Esophagus squamous epithelium (tissue), 5 donors: ENCODE measurements at places on chromosomes 12 and 14. TPM values are rescaled to one million over a fixed set of nuclear protein-coding genes. Genes with fewer than 3 reads are reported as not detected.

GRCh38 chr12:105067511-105068031 is 16.7 kb downstream of the ALDH1L2 start:
- H3K4me1 ChIP-seq: no peaks in the 10 kb centered on the region
- no peak overlapping the region for H3K27ac ChIP-seq
- H3K4me3 ChIP-seq: no peak overlapping the region
- no peak for DNase-seq
- peaks cover 7% of the 10 kb centered on the region for H3K36me3 ChIP-seq

The HOXC9 gene
- total RNA-seq: 1.5 TPM

The AEBP2 gene
- total RNA-seq: 33.7 TPM

DNA sequence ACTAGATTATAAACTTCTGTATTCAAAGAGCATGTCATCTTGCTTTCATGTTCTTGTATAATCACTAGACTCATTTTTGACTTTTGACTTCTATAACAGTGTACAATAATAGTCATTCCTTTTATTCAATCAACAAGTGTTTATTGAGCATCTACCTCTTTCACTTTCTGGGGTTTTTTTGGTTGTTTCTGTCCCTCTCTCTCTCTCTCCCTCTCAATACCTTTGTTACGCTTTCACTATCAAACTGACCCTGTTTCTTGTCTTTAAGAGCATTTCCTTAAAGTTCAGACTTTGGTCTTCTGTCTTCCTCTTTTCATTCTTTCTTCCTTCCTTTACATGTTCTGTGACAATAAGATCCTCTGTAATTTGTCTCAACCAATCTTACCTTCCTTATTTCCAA is 49.5 kb downstream of the GPR137C start:
- H3K4me3 ChIP-seq: no peak overlapping the region
- H3K27me3 ChIP-seq: no peaks in the 10 kb centered on the region
- H3K36me3 ChIP-seq: no peaks in the 10 kb centered on the region

GRCh38 chr14:85075694-85076476 is 454.1 kb upstream of the FLRT2 start:
- H3K27me3 ChIP-seq: no peaks in the 10 kb centered on the region
- H3K4me1 ChIP-seq: no peaks in the 10 kb centered on the region
- no peak overlapping the region for H3K4me3 ChIP-seq
- DNase-seq: no peak

GRCh38 chr12:91778938-91779400 is 366.7 kb downstream of the BTG1 start:
- no peaks in the 10 kb centered on the region for H3K27me3 ChIP-seq
- no peaks in the 10 kb centered on the region for H3K4me1 ChIP-seq
- H3K27ac ChIP-seq: peak overlapping the region; percentile 60
- DNase-seq: no peak

DNA sequence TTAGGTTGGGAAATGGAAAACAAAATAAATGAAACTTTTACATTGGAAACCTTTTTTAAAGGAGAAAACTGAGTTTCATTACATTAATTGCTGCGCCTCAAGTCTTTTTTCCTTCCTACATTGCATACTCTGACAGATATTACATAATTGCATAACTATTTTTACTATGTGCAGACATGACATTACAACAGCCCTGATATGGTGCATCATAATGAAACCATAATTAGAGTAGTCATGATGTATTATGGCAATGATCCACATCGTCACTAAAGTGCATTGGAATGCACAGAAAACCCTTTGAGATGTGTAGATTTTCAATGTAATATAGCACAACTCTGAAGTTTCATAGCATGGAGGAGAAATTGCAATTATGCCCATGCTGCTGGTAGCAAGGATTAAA is 217.8 kb upstream of the NPAS3 start:
- no peak for DNase-seq
- no peaks in the 10 kb centered on the region for H3K36me3 ChIP-seq
- H3K27me3 ChIP-seq: no peaks in the 10 kb centered on the region
- H3K4me3 ChIP-seq: no peak overlapping the region

GRCh38 chr12:130689408-130690405 is 26.4 kb downstream of the RIMBP2 start:
- H3K4me3 ChIP-seq: no peak overlapping the region
- H3K27me3 ChIP-seq: no peaks in the 10 kb centered on the region
- no peaks in the 10 kb centered on the region for H3K4me1 ChIP-seq
- H3K36me3 ChIP-seq: no peaks in the 10 kb centered on the region

The METTL25 gene
- 10.0 TPM for total RNA-seq

The KLHL33 gene
- not detected for total RNA-seq

- H3K27me3 ChIP-seq: peaks cover 4% of the 10 kb centered on the region
- H3K36me3 ChIP-seq: no peaks in the 10 kb centered on the region
- peaks cover 38% of the 10 kb centered on the region for H3K4me1 ChIP-seq
- peak overlapping the region; percentile 89 for H3K27ac ChIP-seq
- H3K4me3 ChIP-seq: peak overlapping the region; percentile 91
Measured at GRCh38 chr12:101877806-101878242, 444 bp downstream of the DRAM1 start.

DNA sequence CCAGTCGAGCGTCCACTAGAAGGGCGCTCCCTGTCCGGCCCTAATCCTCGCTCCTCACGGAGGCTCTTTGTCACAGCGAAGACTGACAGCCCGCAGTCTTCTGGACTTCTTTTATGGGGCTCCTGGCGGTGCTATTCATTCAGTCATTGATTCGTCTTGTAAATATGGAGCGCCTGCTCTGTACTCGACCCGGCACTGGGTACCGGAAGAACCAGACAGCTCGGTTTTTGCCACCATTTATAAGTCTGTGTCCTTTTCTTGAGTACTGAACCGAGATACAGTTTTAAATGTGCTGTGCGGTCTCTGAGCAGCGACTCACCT is 570 bp downstream of the DMAC2L start:
- H3K27me3 ChIP-seq: no peaks in the 10 kb centered on the region
- peaks cover 15% of the 10 kb centered on the region for H3K4me1 ChIP-seq
- peak overlapping the region; percentile 92 for H3K27ac ChIP-seq
